ENCODE measurements at places on chromosomes 1 and 21. TPM values are rescaled to one million over a fixed set of nuclear protein-coding genes. Genes with fewer than 3 reads are reported as not detected.

The LORICRIN gene
- not detected for polyA plus RNA-seq

DNA sequence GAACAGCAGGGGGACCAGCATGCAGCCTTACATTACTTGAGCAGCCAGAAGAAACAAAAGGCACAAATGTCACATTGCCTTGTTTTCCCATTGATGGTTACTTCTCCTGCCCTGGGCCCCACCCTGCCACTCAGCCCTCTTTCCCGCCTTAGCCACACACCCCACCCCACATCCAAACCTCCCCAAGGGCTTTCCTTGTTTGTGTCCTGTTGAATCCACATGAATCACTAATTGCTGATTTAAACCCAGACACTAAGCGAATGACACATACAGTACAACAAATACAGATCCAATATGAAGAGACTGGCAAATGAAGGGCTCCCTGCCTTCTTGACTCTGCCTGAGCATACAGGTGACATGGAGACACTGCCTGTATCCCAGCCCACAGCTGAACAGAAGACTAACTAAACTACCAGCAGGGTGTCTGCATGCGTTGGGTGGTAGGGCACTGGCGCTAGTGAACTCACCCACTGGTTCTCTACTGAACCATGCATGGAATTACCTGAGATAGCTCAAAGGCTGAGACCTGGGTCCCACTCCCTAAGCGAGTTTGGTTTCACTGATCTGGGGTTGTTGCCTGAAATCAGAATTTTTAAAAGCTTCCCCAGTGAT lies 3.1 kb downstream of the IGSF3 start:
- no peak for DNase-seq

DNA sequence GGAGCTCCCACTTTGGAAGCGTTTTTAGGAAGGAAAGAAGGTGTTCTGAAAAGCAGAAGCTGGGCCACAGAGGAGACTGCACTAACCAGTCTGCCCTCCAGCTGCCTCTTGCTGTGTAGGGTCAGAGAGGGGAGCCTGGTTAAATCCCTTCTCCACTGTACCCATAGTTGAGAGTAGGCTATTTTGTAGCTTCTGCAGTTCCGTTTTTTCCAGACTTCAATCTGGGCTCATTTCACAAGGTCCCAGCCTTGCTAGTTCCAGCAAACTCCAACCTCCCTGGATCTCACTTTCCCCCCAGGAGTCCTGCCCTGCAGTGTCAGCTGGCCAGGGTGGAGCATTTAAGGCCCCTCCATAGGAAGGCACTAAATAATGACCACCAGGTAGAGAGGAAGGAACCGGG lies 11.0 kb downstream of the TNN start:
- no peak for DNase-seq

The RSPO1 gene
- not detected for polyA plus RNA-seq
